ENCODE measurements at places on chromosomes 7 and 10. TPM values are rescaled to one million over a fixed set of nuclear protein-coding genes. Genes with fewer than 3 reads are reported as not detected.

SGPL1 gene
- 26.3 TPM for total RNA-seq

ZNF736 gene
- 12.0 TPM for total RNA-seq

CALHM3 gene
- not detected for total RNA-seq

MSMB gene
- not detected for total RNA-seq

PLCE1 gene
- total RNA-seq, result 4.2 TPM

HOXA2 gene
- 0.16 TPM for total RNA-seq

MKRN1 gene
- total RNA-seq, result 52.6 TPM

Measured in fibroblast of the aortic adventitia (primary cell).